Mesenchymal stem cell (in vitro differentiated cells and primary cell): ENCODE measurements at places on chromosomes 13 and 19.

DNA sequence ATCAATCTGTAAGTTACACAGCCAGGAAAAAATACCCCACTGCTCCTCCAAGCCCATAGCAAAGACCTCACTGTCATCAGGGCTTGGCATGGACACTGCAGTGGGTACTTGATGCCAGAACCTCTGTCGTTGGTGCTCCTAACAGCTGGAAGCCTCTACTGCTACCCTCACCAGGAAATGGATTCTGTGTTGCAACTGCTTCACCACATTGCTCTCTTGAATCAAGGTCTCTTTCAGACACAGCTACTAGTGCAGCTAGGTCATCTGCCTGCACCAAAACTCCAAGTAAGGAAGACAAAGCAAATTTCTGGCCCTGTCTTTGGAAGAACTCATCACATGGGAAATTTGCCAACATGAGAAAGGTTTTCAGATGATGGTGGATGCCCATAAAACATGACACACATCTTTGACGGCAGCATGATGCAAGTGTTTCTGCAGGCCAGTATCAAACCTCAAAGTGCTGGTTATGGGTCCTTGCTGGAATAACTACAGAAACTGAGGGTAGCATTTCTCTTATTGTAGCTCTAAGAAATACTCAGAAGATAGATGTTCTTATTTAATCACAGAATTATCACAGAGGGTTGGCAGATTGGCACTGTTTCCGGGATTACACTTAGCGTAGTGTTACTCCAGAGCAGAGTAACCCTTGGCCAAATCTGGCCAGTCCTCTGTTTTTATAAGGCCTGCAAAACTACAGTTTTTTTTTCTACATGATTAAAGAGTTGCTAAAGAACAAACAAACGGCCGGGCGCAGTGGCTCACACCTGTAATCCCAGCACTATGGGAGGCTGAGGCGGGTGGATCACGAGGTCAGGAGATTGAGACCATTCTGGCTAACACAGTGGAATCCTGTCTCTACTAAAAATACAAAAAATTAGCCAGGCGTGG lies 12.9 kb upstream of the PCCA start:
- DNase-seq, result no peak

DNA sequence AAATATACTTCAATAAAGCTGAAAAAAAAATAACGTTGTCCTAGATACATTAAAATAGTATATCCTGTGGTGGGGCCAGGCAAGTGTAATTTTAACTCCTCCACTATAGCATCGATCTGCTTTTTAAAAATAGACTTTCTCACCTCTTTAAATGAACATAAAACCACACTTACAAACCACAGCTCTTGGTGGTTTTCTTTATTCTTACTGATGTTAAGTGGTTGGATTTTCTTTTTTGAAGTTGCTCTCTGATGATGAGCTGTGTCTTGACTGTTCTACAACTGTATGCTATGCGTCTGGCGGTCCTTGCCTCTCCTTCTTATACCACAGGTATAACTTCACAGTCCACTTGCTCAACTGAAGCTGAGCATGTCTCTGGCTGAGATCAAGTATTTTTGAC lies 721.5 kb upstream of the KLHL1 start:
- DNase-seq, result no peak

- DNase-seq, result peak; percentile 46
Measured at GRCh38 chr13:36395280-36395679, 37.0 kb upstream of the CCNA1 start.

DNA sequence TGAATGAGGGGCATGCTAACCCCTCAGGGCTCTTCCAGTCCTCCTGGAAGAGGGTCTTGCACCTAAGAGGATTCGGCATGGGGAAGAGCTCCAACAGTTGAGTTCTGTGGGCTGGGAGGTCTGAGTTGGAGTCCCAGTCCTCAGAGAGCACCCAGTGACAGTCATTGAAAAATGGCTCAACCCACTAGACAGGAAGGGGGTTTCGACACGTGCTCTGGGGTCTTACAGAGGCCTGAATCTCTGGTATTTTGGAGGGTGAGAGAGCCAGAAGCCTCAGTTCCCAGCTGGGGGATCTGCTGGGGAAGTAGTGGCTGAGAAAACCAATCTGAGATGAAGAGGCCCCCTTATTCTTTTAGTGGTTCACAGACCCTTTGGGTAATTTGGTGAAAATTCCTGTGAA lies 9.0 kb downstream of the PTH2 start:
- DNase-seq, result no peak

GRCh38 chr19:58566989-58567388 lies 6.1 kb downstream of the MZF1 start:
- no peak for DNase-seq

GRCh38 chr13:32039056-32039455 lies 7.5 kb downstream of the FRY start:
- DNase-seq, result no peak

DNA sequence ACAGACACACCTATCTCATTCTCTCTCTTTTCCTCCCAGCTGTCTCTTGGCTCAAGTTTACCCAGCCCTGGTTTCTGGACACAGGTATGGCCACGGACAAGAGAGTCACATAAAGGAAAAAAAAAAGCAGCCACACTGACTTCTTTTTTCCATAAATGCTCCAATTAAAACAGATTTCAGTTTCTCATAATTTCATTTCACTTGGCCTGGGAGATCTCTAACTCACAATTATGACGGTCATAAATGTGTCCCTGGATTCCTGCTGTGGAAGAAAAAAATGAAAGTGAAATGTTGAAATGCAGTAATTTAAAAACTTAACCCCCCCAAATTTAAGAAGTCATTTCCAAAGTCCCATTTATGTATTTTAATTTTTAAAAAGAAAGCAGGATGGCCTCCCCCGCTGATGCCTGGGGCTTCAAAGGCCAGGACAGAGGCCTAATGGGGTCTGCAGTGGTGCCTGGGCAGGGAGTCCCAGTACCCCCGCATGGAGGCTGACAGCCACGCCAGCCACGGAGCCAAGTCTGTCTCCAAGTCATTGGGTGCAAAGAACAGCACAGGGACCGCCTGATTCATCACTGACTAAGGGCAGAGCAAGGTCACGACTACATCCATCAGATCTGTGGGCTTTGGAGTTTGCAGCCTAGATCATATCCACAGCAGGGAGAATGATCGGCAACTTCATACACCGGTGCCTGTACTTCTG lies 79.7 kb downstream of the TSHZ3 start:
- DNase-seq, result no peak

DNA sequence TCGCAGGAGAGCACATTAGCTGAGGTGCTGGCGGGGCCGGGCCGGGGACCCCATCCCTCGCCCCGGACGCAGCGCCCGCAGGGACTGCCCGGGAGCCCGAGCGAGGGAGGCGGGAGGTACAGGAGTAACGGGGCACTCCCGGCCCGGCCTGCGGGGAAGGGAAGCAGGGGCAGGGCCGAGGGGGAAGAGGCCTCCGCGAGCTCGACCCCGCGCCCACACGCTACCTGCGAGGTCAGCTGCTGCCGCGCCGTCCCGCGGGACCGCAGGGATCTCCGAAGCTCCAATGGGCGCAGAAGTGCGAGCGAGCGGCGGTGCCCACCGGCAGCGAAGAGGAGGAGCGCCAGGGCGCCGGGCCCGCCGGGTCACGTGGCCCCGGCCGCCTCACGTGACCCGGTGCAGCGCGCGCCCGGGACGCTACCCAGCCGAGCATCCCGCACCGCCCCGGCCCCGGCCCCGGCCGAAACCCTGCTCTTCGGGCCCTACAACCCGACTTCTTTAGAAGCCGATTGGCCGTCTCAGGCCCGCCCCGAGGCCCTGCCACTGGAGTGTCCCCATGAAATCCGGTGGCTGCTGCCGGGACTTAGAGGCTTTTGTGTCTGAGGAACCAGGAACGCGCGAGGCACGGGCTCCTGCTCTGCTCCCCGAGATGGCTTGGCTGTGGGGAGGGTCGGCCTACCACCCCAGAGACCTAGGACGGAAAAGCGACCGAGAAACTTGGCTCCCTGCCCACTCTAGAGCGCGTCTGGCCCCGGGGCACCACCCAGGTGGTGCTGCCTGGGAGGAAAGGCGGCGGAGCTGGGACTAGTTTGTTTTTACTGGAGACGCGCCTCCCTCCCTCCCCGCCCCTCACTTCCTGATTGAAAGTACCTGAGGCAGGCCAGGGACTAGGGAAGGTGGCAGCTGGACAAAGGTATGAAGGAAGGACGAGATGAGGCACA lies at the start of gene RCBTB1:
RCBTB1 (minus strand) TSS at position 339 of the 938 bp plus-strand sequence. CDS start 18,279 bp downstream, outside the sequence.
- peak; percentile 71 for DNase-seq

GRCh38 chr13:97339019-97339987 lies 94.7 kb upstream of the RAP2A start:
- DNase-seq, result peak; percentile 67

DNA sequence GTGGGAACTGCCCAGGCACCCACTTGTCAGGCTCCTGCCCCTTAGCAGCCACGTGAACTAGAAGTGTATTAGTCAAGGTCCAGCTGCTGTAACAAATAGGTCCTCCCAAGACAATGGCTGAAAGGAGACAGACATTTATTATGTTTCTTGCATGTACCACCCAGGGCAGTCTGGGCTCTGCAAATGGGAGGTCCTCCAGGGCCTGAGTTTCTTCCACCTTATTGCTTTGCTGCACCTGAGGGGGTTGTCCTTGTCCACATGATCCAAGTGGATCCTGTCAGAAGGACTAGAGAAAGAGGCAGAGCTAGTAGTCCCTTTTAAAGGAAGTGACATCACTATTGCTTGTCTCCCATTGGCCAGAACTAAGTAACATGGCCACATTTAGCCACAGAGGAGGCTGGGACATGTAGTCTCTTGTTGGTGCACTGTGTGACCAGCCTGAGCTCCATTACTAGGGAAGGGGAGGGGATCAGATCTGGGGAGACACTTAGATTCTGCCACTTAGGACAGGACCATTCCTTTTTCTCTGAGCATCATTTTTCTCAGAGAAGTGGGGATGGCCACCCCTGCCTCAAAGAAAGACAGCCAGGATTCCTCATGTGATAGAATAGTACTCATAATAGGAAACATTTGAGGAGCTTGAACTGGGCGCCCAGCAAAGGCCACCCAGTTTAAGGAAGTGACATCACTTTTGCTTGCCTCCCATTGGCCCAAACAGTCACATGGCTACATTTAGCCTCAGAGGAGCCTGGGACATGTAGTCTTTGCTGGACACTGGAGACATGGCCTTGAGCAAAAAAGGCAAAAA lies 15.1 kb downstream of the CC2D1A start:
- DNase-seq, result peak; percentile 52

DNA sequence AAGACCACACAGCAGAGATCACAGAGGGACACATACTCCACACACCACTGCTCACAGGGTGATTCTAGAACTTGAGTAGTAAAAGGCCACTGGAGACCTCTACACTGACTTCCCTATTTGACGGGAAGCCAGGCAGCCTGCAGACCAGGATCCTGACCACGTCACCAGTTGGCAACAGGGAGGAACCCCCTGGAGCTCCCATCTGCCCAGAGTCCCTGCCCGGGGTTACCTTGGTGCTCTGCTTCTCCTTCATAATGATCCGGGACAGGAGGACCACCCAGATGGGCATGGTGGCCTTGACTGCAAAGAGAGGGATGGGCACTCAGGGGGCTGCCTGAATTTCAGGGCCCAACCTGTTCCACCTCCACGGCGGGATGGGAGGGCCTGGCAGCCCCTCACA lies 932 bp downstream of the SLC35E1 start:
- DNase-seq, result peak; percentile 51

GRCh38 chr19:14432791-14433553 lies at the start of gene PKN1:
Gene PKN1 (plus strand): TSS chr19:14433306. CDS start chr19:14433522, 216 bp downstream.
- DNase-seq, result no peak

DNA sequence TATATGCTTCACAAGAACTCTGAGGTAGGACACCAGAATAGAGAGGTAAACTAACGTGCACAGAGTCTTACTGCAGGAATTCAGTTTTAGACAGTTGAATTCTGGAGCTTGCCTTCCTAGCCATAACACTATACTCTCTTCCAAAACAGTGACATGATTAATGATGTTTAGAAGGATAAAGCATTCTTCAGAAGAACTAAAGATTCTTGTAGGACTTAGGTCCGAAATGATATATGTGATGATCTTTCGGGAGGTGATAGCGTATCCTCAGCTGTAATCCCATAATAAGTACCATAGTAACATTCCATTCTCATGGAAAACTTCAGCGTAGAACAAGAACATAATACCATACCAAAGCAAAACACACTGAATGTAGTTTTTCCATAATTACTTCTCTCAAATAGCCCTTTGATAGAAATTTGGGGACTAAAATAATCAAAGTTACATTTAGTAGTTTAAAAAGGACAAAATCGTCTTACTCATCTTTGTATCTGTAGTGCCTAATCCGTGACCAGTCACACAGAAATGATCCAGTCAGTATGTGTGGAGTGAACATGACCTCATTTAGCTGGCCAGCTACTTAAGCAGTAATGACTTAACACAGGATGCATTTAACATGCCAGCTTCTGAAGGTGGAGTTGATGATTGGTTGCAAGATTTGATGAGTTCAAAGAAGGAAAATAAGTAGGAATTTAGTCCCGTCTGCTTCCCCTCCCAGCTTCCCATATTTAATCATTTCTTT lies 38.4 kb downstream of the PIBF1 start:
- DNase-seq, result peak; percentile 76

DNA sequence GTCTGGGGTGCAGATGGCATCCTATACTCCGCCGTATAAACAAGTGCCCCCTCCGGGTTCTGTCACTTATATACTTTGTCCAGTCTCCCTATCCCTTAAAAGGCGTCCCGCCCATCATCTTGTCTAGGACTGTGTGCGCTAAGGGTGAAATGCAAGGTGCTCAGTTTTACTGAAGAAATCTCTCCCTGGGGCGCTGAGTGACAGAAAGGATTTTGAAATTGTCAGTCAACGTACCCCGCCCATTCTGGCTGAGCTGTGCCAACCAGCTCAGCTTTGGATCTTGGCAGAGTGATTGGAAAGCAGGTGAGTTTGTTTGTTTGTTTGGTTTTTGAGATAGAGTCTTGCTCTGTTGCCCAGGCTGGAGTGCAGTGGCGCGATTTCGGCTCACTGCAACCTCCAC lies 4.1 kb upstream of the TMEM161A start:
- DNase-seq, result no peak

DNA sequence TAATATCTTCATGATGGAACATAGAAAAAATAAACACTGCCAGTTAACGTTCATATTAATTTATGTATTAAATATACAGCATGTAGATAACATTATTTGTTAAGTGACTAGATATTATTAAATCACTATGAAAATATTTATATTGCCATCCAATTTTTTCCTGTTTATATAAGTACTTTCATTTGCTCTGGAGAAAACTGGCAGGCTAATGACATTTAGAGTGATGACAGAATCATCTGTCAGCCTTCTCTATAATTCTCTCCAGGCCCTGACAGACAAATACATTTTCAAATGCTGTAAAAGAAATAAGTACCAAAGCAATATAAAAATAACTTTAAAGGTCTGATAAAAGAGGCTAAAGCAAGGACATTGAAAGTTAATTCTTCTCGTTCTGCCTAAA lies 2556.7 kb upstream of the PCDH20 start:
- DNase-seq, result no peak

DNA sequence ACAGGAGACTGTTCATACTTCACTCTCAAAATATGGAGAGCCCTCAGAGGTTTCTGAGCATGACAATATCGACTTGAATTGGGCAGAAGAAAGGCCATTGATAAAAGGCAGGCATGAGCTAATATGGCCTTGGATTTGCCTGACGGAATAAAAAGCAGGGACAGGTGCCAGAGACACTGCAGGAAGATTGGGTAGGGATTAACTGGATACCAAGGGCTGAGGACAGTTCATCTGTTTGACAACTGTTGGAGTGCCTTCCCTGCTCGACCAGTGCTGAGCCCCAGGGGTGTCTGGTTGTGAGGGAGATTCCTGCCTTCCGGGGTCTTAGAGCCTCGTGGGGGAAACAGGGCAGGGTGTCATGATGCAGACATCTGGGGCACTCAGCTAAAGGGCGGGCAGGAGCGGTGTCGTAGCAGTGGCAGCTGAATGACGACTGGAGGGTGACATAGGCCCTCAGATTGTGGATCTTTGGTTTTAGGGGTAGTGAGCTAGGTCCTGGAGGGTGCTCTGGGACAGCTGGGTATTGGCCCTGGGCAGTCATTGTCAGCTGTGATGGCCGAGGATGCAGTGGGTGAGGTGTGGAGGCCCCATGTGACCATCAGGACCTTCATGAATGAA lies 12.3 kb downstream of the GATAD2A start:
- DNase-seq, result no peak
